ENCODE measurements at places on chromosomes 2 and 18.

GRCh38 chr2:34705551-34706247 lies 1106.6 kb upstream of the FAM98A start:
- no peak for DNase-seq

DNA sequence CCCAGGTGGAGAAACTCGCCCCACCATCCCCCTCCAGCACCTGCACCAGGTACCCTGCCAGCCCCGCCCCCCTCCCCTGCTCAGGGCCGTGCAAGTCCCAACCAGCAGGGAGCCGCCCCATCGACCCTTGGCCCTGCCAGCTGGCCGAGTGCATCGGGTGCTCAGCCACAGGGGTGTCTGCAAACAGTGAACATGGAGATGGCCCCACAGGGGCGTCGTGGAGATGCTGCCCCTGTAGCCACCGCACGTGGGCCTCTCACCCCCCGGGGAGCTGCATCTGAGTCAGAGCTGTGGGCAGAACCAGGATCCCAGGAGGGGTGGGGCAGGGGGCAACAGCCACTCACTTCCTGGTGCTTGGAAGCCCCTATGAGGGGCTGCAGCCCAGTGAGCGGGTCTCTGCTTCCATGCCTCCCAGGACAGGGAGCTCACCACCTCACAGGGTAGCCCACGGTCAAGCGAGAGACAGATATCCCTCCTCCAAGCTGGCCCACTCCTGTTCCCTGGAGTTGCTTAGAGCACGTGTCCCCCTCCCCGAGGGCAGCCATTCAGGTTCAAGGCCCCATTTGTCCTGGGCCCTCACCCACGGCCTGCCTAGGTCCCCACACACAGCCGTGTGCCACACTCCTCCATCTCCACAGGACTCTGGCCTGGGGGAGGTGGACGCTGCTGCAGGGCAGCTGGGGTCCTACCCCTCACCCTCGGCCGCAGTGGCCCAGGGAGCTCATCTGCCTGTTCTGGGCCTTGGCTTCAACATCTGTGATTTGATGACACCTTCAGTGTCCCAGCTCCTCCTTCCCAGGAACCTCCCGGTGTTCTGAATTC lies 1.1 kb upstream of the MAB21L4 start:
- DNase-seq: no peak

DNA sequence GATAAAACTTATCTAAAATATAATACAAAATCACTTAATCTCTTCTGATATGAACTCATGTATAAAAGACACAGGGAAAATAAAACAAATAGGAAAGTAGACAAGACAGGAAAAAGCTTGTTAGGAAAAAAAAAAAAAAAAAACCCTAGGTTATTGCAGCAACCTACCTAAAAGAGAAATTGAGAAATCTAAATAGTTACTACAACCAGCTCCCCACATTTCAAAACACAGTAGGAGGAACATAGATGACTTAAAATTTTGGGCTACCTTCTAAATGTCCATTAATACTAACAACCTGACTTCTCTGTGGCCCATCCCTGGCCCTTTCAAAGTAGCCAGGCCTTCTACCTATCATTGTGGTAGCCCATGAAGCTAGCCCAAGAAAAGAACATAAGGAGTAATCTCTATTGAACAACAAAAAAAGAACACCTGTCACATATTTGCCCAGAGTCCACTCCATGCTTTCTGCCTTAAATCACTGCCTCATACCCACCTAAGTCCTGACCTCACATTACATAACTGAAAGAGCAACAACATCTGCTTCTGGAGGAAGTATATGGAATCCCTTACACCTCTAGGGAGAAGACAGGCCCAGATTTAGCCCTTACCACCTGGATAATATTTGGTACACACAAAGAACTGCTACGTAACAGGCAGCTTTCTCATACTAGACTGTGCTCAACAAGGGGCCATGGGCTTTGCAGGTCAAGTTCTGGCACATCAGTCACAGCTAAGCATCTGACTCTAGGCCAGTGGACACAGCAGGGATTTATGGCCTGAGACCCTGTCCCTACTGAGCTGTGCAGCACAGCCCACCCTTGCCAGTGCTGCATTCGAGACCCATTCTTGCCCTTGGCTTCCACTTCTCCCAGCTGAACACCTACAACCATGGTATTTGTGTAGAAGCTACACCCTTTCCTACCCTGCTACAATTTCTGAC lies 8.5 kb downstream of the SUCLG1 start:
- no peak for DNase-seq

DNA sequence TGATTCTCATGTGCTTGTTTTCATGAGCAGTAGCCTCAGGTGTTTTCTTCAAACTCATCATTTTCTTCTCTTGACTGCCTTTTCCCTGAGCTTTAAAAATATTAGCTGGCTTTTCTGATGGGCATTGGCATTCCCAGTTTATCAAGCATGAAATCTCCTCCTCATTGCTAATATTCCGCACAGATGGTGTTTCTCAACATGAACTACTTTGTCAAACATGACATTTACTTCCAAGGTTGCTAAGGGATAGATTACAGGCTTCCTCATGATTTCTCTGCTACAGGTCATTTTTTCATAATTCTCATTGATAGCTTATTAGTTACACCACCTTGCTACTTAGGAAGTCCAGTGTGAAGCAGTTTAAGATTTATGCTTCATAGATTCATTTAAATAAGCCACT lies 1116.9 kb upstream of the CNTNAP5 start:
- DNase-seq: no peak

DNA sequence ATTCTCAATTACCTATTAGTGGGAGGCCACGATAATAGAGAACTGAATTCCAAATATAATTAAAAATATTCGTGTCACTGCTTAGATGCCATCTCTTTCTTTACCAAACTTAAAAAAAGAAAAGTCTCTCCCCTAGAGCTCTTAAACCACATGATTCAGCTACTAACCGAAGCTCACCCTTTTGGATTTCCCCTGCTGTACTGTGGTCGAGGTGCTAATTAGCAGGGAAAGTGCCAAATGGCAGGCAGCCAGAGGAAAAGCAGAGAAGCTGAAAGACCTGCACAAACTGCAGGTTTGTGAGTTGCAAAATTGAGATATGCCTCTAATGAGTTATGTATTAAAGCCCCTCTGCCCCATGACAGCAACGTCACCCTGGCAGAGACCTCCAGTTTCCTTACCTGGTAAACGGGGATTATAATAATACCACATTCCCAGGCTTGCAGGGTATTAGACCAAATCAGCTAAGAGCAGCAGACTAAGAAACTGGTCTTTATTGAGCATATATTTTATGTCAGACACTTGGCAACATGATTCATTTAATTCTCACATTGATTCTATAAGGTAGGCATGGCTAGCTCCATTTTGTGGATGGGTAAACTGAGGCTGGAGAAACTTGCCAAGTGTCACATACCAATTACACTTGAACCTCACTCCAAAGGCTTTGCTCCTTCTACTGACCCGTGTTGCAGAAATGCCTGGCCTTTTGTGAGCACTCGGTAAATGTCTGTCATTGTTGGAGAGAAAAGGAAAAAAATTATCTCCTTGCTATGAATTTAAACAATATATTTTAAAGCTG lies 259.7 kb downstream of the LPIN1 start:
- DNase-seq: no peak

GRCh38 chr2:168912901-168913369 lies 11.8 kb downstream of the G6PC2 start:
- DNase-seq: no peak

DNA sequence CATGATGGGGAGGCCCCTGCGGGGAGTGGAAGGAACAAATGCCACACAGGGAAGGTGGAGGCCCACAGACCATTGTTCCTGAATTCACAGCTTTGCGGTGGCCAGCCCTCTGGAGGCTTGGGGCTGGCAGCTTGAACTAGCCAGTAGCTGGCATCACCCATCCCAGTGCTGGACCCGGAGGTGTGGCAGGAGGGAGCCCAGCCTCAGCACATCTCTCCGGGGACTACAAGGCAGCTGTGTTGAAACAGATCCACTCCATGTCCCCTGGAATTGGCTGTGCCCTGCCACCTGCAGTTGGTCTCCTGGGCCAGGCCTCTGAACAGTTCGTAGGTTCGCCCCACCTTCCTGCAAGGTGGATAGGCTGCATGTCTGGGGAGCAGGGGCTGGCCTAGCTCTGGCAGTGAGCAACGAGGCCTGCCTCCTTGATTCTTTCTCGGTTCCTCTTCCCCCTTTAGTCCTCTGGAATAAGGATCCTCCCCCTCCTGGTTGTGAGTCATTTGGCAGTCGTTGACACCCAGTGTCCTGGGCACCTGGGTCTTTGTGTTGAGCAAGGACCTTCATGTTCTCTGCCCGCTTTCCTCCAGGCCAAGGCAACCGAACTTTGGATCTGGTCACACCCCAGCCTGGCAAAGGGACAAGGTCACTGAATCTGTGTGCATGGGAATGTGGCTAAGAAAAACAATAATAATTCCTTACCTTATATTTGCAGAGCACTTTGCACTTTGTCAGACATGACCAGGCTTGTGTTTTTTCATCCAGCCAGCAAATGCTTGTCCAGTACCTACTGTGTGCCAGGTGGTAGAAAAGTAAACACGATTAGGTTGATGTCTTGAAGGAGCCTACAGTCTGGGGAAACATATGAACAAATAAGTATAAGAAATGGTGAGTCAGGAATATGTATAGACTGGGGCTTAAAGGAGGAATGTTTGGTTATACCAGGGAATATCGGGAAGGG lies 55.0 kb upstream of the MCFD2 start:
- DNase-seq: no peak

- DNase-seq: no peak
Measured at GRCh38 chr2:30040147-30040546, 106.7 kb upstream of the YPEL5 start.

DNA sequence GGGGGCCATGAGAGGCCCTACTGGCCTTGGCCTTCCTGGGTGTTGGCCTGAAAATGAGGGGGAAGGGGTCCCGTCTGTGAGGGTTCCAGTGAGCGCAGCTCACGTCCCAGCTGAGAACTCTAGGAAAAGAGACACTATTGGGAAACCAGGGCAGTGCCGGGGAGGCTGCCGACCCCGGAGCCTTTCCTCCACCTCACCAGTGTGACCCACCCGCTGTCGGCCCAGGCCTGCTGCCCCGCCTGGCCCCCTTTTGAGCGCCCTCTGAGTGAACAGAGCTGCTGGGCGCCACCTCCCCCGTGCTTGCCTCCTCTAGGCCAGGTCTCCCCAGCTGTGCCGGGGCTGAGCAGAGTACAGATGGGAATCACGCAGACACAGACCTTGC lies 17.5 kb upstream of the ARHGEF4 start:
- DNase-seq: no peak

- DNase-seq: peak; percentile 35
Measured at GRCh38 chr2:191899410-191899809, 52.5 kb upstream of the CAVIN2 start.

- DNase-seq: no peak
Measured at GRCh38 chr2:42312106-42312505, 48.9 kb downstream of the COX7A2L start.

DNA sequence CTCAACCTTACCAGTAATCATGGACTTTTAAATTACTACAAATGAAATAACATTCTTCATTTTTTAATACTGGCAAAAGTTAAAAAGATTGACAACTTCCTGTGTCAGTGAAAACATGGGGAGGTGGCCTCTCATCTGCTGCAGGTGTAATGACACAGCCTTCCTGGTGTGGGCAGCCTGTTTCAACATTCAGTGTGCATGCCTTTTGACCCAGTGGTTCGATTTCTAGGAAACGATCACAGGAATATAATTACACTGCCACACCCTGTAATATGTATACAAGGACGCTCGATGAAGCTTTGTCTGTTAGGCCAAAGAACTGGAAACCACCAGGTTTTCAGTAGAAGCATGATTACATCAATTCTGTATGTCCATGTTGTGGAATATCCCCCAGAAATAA lies 68.7 kb downstream of the MTHFD2 start:
- peak; percentile 27 for DNase-seq

DNA sequence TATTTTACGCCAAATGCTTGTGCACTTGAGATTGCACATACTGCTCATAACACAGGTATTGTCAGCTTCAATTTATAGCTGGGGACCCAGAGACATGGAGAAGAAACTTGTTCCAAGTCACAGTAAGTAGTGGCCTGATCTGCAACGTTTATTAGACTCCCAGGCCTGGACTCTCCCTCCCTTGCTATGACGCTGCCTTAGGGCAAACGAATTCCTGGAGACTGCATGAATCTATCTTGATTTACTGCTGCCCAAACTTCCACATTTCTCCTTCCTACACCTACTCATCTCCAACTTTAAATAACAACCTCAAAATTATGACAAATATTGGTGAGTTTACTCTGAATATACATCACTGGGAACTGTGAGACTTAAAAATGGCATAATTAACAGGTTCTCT lies 145.1 kb upstream of the CCDC195 start:
- DNase-seq: no peak

DNA sequence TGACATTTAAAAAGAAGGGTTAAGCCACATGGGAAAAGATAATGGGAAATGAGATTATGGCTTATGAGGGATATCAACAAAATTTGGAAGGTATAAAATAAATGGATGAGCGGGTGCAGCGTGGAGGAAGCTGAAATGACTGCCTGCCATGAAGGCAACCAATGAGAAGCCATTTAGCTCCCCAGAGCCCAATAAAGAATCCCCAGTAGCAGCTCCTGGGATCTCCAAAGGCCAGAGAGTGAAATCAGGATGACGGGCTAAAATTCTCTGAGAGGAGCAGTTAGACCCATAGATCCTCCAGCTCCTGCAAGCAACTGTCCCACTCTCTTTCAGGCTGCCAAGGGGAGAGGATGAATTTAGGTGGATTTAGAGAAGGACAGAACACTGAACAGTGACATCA lies 12.9 kb upstream of the MAPRE3 start:
- no peak for DNase-seq

GRCh38 chr2:209049608-209050007 lies 374.2 kb upstream of the MAP2 start:
- no peak for DNase-seq

GRCh38 chr2:190626641-190627210 lies 22.2 kb upstream of the NAB1 start:
- DNase-seq: no peak

DNA sequence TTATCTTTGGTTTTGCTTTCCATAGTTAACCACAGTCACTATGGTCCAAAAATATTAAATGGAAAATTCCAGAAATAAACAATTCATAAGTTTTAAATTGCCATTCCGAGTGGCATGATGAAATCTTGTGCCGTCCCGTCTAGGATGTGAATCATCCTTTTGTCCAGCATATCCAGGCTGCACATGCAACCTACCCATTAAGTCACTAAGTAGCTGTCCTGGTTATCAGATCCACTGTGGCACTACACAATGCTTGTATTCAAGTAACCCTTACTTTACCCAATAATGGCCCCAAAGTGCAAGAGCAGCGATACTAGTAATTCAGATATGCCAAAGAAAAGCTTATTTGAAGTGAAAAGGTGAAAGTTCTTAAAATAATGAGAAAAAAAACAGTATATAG lies 10.7 kb downstream of the USP34 start:
- peak; percentile 28 for DNase-seq

GRCh38 chr2:119179202-119179601 lies 20.7 kb upstream of the C1QL2 start:
- no peak for DNase-seq

- no peak for DNase-seq
Measured at GRCh38 chr18:32174719-32175118, 15.1 kb upstream of the MEP1B start.

Measured in NCI-H460 (cell line).